ENCODE measurements at places on chromosomes 4 and X.

- DNase-seq: no peak
Measured at GRCh38 chrX:140149761-140150160, 184.4 kb upstream of the CXorf66 start.

DNA sequence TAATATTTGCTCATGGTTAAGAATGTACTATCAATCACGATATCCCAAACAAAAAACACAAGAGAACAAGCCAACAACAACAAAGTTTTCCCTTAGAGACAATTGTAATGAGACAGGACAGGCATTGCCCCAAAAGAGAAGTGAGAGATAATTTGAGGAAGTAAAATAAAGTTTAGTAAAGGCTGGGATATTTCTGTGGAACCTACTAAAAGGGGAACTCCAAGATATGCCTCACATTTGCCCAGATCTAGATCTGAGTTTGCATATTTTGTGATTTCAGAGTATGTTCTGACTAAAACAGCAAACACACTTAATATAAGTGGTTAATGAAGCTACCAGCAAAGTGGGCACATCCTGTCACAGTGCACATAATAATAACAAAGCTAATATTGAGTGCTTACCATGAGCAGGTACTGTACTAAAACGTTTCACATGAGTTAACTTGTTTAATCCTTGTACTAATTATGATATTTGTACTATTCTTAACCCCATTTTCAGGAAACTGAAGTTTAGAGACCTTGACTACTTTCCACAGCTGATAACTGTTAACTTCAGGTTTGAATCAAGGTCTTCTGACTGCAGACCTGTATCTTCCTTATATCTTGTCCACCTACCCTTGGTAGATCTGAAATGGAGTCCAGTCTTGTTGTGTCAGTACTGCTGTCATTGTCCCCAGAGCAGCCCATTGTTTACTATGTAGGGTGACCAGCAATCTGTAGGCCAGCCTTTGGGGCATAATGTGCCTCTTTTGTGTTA is 26.0 kb upstream of the BMP2K start:
- peak; percentile 89 for DNase-seq

DNA sequence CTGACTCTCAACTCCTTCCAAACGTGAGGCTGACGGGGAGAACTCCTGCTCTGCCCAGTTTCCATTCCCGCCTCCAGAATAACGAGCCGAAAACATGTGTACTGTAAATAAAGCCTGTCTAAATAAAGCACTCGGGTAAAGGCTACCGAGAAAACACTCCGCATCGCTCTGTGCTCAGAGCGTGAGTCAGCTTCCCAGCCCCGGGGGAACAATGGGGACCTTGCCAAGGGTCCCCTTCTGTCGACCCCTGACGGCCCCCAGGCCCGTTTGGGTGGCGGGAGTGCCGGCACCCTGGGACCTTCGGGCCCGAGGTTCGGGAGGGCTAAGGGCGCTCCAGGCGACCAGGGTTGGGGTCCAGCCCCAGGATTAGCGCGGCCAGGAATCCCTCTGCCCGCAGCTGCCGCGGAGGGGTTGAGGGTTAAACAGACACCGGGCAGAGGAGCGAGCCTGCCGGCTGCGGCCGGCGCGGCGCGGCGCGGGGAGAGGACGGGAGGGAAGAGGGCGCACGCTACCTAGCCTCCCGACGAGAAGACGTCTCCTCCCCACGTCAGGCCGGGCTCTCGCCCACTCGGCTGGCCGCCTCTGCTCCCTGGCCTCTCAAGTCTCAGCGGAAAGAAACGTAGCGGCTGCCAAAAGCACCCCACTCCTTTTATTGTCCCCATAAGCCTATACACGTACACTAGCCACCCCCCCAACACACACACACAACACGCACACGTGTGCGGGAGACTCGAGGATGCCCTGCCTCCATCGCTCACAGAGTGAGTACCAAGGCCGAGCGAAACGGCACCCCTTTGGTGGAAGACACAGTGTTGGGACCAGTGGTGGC is 85.5 kb downstream of the BCOR start:
- DNase-seq: no peak

DNA sequence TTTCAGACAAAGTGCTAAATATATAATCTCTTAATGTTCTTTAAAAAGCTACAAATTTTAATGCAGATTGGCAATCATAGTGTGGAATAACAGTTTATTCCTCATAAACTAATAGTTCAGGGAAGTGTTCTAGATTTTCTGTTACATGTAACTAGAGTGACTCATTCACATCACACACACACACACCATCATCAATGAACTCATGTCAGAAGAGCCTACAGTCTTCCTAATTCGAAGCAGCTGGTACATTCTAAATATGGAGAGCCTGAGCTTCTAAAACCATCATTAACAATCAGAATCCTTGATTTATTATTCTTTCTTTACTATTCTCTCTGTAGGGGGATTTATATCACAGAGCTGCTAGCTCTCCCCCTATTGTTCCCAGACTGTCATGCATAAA is 49.6 kb downstream of the DKK2 start:
- no peak for DNase-seq

DNA sequence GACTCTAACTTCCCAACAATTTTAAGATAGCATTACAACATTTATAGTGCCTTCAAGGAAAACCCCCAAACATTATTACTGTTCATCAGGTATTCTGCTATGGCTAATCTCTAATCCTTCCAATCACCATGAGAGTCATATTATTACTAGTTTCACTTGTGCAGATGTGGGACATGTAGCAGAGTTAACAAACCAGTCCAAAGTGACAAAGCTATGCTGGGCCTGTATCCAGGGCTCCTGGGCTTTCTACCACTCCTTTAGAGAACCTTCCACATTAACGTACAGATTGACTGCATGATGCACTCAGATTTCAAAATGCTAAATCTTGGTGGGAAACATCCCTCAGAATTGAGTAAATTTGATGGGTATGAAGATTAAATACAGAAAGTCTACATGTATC is 16.4 kb downstream of the CASP3 start:
- DNase-seq: no peak

DNA sequence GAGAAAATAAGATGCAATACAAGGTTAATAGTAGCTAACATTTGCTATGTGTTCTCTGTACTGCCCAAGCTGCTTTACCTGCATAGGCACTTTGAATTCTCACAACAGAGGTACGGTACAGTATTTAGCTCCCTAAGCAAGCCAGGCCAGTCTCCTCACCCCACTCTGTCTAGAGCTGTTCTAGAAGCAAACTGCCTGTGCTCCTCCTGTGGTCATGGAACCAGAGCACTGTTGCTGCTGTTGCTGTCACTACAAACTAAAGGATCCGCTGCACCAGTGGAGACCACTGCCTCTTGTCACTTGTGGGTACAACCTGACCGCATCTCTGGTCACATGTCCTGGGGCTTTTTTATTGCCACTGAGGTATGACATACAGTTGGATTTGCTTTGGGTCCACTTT is 19.6 kb downstream of the ZNF330 start:
- no peak for DNase-seq

DNA sequence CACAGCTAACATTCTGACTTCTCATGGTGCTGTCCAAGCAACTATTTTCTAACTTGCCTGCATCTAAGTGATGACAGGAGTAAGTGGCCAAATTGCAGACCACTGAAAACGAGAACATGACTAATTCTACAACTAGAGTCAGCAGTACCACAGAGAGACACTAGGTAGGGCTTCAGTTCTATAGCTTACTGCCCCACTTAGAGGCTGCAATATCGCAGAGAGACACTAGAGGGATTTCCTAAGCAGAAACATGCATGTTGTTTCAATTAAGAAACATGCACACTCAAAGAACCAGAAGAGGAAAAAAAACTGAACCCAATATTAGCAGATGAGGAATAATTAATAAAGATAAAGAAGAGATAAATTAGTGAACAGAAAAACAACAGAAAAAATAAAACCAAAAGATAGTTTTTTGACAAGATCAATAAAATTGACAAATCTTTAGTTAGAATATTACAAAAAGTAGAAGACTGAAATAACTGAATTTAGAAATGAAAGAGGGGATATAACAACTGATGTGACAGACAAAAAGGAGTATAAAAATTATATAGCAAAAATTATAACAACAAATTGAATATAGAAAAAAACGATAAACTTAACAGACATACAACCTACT is 100.8 kb downstream of the SPIN4 start:
- no peak for DNase-seq

DNA sequence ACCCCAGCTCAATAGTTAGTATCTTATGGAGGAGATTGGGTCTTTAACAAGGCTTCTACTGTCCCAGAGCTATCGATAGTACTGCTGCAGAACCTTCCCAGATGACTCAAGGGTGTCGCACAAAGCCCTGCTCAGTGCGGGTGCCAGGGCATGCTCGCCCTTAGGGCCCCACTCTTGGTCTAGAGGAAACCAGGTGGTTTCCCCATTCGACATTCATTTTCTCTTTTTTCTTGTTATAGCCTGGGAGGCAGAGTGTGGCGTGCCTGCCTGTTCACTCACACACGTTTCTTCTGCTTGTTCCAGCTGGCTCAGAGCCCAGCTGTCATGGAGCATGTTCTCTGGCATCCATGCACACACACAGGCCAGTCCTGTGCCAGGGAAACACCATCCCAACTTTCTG is 144.5 kb downstream of the SMIM20 start:
- DNase-seq: no peak

DNA sequence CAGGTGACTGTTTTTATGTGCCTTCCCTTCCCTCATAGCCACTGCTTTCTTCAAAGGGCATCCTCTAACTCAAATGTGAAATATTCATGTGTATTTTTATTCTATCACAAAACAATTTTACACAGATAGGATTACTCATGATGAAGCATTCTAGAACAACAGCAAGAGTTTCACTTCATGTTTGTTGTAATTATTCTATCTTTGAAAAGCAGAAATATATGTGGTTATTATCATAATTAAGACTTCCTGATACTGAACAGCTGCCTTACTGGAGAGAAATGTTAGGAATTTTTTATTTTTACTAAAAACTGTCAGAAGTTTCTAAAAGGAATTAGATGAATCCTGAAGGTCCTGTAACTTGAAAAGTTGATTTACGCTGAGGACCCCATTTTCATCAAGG is 229.1 kb downstream of the PALLD start:
- no peak for DNase-seq

DNA sequence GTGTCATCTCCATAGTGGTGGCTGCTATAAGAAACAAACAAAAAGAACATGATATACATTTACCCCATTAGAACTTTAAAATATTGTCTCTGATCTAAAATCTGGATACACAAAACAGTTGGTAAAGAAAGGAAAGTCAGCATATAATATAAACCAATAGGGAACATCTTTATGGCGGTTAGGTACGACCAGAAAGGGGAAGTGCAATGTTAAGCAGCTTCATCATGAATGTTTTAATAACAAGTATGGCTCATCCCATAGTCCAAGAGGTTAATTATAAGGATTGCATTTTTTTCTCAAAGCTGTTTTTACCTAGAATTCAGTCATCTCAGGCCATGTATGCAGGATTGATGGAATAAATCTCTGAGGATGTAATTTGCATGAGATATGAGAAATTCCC is 1869.7 kb downstream of the PCDH7 start:
- no peak for DNase-seq

GRCh38 chr4:166274136-166274761 is 401.2 kb downstream of the TLL1 start:
- no peak for DNase-seq

GRCh38 chr4:8283631-8284121 is 14.1 kb downstream of the HTRA3 start:
- no peak for DNase-seq

DNA sequence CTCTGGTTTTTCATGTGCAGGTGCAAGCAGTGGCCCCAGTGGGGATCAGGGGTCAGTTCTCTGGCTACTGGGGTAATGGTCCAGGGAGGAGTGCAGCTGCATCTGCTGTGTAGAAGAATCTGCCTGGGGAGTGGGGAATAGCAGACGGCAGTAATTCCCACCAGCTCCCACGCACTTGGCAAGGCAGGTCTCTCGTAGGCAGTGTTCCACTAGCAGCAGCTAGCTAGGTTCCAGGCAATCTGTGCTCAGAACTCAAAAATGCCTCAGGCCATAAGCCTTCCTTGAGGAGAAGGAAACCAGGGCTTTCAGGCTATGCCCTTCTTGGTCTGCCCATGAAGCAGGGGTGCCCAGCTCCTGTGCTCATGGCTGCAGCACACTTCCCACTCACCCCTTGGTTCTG is 38.8 kb downstream of the DCLK2 start:
- no peak for DNase-seq

GRCh38 chr4:20354120-20354519 is 102.4 kb downstream of the SLIT2 start:
- no peak for DNase-seq

DNA sequence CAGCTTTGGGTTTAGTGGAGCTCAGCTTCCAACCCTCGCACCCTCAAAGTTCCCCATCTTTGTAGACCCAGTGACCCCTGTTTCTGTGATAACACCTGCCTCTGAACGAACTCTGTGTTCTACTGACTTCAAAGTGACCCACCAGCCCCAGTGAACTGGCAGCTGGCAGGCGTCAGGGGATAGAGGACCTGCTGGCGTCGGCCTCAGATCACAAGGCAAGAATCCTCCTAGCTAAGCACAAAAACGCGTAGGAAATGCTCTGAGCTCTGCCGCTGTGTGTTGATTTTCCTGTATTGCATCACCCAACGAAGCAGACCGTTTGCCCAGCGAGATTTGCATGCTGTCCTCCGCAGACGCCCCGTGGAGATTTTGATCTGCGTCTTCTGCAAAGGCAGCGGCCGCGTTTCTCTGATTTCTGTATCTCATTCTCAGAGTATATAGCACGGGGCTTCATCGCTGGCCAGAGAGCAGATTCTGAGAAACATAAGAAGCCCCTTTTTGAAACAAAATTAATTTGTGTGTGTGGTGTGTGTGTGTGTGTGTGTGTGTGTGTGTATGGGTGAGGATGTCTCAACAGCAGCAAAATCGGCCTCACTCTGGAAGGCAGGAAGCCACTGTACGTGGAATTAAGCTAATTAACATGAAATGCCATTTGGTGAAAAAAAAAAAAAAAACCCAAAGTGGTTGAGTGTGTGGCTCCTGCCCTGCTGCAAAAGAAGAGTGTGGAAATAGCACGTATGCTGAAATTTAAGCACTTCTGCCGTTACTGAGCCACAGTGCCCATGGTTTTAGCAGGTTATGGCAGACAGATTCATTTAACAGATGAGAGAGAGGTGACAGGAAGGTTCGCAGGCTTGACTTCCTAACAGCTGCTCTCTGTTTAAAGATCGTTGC is 29.2 kb upstream of the ASMTL start:
- DNase-seq: no peak

DNA sequence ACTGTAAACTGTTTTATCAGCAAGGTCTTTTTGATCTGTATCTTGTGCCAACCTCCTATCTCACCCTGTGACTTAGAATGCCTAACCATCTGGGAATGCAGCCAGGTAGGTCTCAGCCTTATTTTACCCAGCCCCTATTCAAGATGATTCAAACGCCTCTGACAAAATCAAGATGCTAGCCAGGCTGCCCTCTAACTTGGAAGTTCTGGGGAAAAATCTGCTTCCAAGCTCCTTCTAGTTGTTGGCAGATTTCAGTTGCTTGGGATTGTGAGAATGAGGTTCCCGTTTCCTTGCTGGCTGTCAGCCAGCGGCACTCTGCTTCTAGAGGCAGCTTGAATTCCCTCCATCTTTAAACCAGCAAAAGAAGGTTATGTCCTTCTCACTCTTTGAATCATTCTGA is 34.7 kb downstream of the LUZP4 start:
- DNase-seq: no peak

Data from OCI-M1 (cell line).